ENCODE measurements at places on chromosomes 16 and 17. TPM values are rescaled to one million over a fixed set of nuclear protein-coding genes. Genes with fewer than 3 reads are reported as not detected.

NKD1 gene
- total RNA-seq, result 3.2 TPM

DNA sequence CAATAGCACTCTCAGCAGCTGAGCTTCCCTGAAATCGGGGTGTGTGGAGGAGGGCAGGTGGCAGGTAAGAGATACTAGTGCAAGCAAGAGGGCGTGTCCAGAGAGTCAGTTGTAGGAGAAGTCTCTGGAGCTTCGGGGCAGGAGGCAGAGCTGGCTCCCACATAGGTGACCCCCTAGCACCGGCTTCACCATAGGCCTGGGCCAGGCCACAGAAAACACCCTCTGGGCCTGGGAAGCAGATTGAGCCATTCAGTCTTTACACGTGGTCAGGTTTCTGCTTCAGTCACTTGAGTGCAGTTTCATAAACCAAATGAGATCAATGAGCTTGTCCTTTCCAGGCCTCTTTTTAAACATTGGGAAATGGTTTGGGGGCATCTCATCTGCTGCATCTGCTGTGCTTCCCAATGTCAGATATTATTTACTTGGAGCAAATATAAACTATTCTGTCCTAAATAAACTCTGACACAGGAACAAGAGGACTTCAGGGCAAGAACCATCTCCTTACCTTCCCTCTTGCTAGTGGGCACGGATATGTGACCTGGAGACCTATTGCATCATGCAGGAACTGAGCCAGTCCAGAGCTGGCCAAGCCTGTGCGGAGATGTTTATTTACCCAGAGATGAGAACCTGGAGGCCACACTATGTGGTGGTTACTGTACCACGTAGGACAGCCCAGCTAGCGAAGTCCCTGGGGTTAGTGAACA is 16.1 kb downstream of the CCR7 start:
- no peaks in the 10 kb centered on the region for H3K4me1 ChIP-seq
- H3K27me3 ChIP-seq, result no peaks in the 10 kb centered on the region
- no peaks in the 10 kb centered on the region for H3K36me3 ChIP-seq
- no peak overlapping the region for H3K4me3 ChIP-seq
- peak overlapping the region; percentile 70 for H3K27ac ChIP-seq

RHBDL1 gene
- 5.1 TPM for total RNA-seq

DNA sequence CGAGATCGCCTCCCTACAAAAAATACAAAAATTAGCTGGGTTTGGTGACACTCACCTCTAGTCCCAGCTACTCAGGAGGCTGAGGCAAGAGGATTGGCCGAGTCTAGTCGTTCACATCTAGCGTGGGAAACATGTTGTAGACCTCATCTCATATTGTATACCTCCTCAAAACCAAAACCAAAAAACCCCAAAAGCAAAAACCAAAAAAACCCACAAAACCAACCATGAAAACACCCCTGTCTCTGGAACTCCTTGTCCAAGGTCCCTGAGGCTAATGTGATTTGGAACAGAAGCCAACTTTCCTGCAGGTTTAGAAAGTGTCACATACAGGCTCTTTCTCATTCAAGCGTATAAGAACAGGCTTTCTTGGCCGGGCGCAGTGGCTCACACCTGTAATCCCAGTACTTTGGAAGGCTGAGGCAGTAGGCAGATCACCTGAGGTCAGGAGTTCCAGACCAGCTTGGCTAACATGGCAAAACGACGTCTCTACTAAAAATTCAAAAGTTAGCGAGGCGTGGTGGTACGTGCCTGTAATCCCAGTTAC is 29.0 kb downstream of the RAB11FIP3 start:
- no peak for DNase-seq
- no peak overlapping the region for H3K27ac ChIP-seq
- no peaks in the 10 kb centered on the region for H3K36me3 ChIP-seq
- H3K27me3 ChIP-seq, result no peaks in the 10 kb centered on the region
- peaks cover 5% of the 10 kb centered on the region for H3K4me1 ChIP-seq
- no peak overlapping the region for H3K4me3 ChIP-seq

GRCh38 chr17:50589095-50589705 is 28.7 kb downstream of the CACNA1G start:
- H3K27ac ChIP-seq, result no peak overlapping the region
- peaks cover 20% of the 10 kb centered on the region for H3K4me1 ChIP-seq
- H3K27me3 ChIP-seq, result no peaks in the 10 kb centered on the region
- DNase-seq, result no peak

GRCh38 chr17:8484465-8484864 is 48.8 kb downstream of the NDEL1 start:
- H3K36me3 ChIP-seq, result peaks cover 98% of the 10 kb centered on the region
- H3K27me3 ChIP-seq, result no peaks in the 10 kb centered on the region
- no peaks in the 10 kb centered on the region for H3K4me1 ChIP-seq
- H3K4me3 ChIP-seq, result no peak overlapping the region

- no peak overlapping the region for H3K27ac ChIP-seq
- H3K4me1 ChIP-seq, result no peaks in the 10 kb centered on the region
- peaks cover 16% of the 10 kb centered on the region for H3K36me3 ChIP-seq
- peak overlapping the region; percentile 99 for H3K4me3 ChIP-seq
Measured at GRCh38 chr17:38751144-38751807, 1.3 kb upstream of the PSMB3 start.
